Colonic mucosa (tissue), 4 donors: ENCODE measurements at places on chromosomes 3 and 15. TPM values are rescaled to one million over a fixed set of nuclear protein-coding genes. Genes with fewer than 3 reads are reported as not detected.

The FGD5 gene
- 4.4 TPM for total RNA-seq

DNA sequence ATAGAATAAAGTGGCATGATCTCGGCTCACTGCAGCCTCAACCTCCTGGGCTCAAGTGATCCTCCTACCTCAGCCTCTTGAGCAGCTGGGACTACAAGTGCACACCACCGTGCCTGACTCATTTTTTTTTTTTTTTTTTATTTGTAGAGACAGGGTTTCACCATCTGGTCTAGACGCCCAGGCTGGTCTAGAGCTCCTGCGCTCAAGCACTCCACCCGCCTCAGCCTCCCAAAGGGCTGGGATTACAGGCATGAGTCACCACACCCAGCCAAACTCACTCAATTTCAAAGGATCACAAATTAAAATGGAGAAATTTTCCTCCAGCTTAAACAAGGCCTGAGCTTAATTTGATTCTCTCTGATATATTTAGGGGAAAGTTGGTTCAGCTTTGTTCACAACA is 27.3 kb upstream of the NMB start:
- no peak for DNase-seq

DNA sequence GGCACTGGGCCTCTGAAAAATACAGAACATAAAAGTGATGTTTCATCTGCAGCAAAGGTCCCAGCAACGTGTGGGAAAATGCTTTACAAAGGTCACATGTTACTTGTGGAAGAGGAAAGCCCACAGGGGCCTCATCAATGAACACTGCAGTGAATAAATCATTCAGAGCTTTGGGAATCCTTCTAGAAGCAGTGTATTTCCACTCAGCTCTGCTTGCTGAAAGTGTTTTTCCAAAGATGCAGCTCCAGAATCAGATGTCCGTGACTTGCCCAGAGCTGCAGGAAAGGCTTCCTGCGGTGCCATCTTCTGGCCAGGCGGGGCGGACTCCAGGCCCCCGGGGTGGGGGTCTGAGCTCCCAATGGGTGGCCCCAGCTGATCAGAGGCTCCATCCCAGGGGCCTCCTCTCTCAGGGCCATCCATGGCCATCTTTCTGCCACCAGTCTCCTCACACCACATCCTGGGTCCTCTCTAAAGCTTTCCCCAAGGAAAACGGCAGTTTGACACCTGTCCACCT is 81.5 kb downstream of the C3orf70 start:
- DNase-seq, result no peak

- DNase-seq, result no peak
These were observed 59.4 kb downstream of the CALML4 start for GRCh38 chr15:68145706-68146105.

- no peak for DNase-seq
These were observed 23.2 kb downstream of the QTRT2 start for GRCh38 chr3:114079761-114080160.
